CMK (cell line): ENCODE measurements at places on chromosomes 12 and 14.

DNA sequence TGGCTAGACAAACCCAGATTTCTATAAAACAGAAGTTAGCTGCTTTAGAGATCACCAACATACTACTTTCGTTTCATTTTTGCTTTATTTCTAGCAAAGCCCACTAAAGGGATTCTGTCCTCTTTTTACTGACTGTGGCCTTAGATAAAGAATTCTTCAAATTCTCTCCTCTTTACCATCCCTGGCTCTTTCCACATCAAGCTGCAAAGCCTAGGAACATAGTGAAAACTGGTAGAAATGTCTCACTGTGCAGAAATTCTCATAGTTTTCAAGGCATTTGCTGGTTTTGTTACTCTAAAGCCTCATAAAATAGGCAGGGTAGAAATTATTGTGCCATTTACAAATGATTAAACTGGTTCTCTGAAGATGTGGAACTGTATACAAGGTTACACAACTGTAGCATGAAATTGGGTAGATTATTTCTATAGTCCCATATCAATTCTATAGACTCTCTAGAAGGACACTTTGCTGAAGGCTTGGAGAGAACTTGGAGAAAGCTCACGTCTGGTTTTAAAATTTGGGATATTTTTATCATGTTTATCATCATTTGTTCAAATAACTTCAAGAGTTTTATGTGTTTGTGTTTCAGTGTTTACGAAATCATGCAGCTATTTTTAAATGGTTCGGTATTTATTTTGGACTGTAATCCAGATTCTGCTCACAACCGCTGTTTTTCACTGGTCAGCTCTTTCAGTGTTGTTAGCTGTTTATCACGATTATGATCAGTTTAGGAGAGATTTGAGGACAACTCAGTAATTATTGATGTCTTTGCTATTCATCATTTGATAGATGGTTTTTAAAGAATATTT, 36.7 kb upstream of the CSRP2 start:
- no peak for DNase-seq

- DNase-seq: no peak
These were observed 154.3 kb downstream of the CEP83 start for GRCh38 chr12:94305130-94305957.

DNA sequence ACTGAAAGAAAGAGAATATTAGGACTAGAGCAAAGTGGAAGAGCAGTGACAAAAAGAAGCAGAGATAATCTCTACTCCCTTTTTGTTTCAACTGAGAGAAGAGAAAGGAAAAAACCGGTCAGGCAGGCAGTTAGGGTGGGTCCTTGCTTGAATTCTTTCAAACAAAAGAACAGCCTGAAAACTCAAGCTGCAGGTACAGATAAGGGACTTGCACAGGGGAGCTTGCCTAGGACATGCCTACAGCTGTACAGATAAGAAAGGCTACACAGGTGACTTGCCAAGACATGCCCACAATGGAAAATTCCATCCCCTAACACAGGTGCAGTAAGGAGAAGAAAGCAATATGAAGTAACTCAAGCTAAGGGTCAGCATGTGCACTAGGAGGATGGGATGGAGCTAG, 532.2 kb upstream of the MIS18BP1 start:
- no peak for DNase-seq

DNA sequence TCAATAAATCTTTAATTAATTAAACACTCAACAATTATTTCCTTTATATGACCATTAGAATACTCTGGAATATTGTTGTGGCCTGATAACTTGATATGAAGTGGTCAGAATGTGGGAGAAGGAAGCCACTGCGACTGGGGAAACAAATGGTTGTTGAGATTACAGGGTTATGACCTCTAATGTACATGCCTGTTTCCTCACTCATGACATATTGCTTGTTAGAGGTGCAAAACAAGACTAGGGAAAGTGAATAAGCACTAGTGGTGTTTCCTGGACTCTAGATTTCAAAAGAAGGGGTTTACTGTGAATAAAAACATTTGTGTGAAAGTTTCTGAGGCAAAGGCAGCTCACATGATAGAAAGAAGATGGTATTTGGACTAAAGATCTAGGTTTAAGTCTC, 53.3 kb downstream of the STAB2 start:
- DNase-seq: peak; percentile 11

DNA sequence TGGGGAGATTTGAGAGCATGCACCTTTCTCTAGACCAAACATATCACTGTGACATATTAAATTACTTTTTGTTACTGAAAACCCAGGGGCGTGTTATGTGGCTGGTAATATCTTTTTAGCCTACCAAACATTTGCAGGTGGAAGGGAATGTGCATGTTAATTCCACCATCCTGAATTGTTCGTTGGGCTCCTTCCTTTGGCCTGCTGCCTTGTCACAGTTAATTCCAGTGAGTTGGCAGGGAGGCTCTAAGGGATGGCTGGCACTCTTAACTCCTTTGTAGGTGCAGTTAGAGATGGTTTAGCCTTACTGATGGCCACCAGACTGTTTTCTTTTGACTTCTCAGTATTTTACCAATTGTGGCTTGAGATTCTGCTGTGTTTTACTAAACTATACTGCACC, 64.5 kb downstream of the DIP2B start:
- no peak for DNase-seq

DNA sequence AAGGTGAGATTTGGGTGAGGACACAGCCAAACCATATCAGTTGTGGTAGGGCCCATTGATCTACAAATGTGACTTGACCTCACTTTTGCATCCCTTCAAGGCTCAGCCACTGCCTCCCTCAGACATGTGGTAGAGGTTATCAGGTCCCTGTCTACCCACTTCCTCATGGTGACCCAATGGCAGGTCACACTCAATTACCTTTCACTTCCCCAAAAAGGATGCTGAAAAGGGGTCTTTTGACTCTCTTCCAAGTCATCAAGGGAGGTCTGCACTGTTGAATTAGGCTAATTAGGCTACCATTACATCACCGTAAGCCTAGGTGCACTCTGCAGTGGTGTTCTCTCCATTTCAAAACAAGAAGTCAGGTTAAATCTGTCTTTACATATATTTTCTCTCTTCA, 22.6 kb upstream of the DRAM1 start:
- DNase-seq: no peak

- DNase-seq: no peak
These were observed 516.5 kb upstream of the MGAT4C start for GRCh38 chr12:86772696-86773095.

DNA sequence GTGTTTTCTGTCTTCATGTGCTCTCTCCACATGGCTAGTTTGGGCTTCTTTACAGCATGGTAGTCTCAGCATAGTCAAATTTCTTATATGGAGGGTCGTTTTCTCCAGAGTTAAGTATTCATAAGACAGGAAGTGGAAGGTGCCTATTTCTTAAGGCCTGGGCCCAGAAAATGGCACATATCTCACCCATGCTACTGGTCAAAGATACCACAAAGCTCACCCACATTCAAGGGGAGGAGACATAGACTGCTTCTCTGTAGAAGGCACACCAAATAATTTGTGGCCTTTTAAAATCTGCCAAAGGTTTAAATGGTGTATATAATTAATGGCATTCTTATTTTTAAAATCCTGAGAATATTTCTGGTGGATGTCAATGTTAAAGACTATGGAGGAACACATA, 44.8 kb downstream of the CCDC91 start:
- DNase-seq: no peak

DNA sequence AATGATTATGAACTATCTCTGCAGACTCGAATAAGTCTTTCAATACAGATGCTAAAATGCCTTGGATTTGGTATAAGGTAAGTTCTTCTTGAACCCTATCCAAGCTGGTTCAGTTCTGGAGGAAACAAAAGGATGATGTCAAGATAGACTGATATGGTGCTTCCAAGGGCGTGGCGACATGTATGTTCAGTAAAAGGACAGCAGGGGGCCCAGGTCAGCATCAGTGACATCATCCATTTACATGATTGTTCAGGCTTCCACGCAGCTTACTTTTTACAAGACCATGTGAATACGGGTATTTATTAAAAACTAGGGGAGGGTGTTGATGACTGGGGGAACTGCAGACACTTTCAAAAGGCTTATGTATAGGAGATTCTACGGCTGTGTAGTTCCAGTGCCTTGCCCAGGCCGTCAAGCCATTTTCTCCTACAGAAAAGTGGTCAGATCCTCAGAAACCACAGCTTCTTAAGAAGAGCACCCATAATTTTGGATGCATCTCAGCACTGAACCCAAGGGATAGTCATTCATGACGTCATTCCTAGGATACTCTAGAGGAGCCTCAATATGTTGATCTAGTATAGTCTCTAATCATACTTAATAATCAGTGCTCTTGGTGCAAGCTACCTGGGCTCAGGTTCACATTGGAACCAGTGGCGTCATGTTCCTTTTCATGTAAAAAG, 527.7 kb downstream of the FUT8 start:
- DNase-seq: no peak

DNA sequence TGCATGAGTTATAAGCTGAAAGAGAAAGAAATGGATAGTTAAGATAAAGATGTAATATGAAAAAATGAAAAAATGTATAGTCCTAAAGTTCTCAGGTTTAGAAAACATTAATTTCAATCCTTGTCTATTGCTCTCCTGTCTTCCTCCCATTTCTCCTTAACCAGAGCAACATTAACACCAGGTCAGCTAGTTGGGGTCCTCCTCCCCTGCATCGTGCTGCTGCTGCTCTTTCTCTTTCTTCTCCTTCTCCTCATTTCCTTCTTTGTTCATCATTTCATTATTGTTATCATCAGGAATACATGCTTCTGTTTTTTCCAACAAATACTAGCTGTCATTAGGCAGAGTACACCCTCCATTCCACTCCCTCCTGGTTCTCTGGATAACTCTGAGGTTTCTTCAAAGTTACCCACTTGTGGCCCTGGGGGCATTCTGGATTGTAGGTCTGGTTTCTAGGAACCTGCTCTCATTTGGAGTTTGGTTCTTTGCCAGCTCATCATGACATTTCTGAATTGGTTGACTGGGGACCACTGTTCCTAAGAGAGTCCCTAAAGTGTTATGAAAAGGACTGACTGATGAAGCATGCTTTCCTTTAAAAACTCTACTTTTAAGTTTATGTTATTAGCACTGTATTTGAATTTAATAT, 17.0 kb downstream of the ACSS3 start:
- no peak for DNase-seq

GRCh38 chr12:76569685-76570604, 10.4 kb upstream of the OSBPL8 start:
- no peak for DNase-seq

GRCh38 chr14:106094654-106095189, 568.3 kb downstream of the TMEM121 start:
- DNase-seq: no peak

GRCh38 chr12:2482938-2483660, 311.7 kb upstream of the FKBP4 start:
- no peak for DNase-seq

- no peak for DNase-seq
These were observed 47.4 kb downstream of the AMN start for GRCh38 chr14:102969901-102970300.

- DNase-seq: no peak
These were observed 22.3 kb downstream of the DLK1 start for GRCh38 chr14:100748944-100749343.

DNA sequence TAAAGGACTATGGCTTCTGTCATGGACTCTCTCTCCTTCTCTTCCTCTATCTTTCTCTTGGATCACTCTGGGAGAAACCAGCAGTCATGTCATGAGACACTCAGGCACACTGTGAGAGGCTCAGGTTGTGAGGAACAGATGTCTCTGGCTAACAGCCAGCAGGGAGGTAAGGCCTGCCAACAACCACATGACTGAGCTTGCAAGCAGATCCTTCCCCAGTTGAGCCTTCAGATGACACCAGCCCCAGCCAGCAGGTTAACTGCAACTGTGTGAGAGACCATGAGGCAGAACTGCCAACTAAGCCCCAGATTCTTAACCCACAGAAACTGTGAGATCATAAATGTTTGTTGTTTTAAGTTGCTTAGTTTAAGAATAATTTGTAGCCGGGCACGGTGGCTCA, 90.6 kb downstream of the VCPKMT start:
- DNase-seq: no peak

GRCh38 chr12:103011974-103012763, 54.7 kb downstream of the ASCL1 start:
- no peak for DNase-seq

- DNase-seq: no peak
These were observed 291.5 kb upstream of the SRRM4 start for GRCh38 chr12:118689793-118690192.

DNA sequence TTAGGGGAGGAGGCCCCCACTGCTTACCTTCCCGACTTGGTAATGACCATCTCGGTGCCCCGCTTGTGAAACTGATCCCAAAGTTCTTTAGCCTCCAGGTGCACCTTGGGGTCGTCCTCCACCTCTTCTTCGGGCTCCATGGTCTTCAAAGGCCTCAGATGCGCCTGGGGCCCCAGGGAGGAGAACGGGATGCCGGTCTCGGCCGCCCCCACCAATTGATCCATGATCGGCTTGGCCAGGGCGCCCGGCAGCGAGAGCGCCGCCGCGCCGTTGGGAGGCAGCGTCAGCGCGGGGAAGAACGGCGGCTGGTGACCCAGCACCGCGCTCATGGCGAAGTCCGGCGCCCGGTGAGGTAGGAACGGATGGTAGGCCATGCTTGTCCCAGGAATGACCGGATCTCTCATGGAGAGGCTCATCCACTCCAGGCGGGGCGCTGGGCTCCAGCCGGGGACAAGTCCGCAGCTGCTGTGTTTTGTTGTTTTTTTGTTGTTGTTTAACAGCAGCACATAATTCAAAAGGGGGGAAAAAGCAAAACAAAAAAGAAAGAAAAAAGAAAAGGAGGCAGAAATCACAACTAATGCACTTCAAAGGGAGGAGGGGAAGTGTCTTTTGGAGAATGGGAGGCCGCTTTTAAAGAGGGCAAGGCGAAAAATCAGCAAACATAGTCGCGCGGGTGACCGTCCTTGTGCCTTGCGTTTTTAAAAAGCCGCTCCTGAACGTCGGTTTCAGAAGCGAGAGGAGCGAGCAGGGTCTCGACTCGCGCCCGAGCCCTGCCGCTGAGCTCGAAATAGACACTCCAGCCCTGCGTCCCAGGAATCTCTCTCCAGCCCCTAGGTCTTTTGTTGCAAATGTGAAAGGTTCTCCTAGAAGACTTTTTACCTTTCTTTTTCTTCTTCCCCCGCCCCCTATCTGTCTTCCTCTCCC, 928 bp downstream of the TBX3 start:
- DNase-seq: no peak

DNA sequence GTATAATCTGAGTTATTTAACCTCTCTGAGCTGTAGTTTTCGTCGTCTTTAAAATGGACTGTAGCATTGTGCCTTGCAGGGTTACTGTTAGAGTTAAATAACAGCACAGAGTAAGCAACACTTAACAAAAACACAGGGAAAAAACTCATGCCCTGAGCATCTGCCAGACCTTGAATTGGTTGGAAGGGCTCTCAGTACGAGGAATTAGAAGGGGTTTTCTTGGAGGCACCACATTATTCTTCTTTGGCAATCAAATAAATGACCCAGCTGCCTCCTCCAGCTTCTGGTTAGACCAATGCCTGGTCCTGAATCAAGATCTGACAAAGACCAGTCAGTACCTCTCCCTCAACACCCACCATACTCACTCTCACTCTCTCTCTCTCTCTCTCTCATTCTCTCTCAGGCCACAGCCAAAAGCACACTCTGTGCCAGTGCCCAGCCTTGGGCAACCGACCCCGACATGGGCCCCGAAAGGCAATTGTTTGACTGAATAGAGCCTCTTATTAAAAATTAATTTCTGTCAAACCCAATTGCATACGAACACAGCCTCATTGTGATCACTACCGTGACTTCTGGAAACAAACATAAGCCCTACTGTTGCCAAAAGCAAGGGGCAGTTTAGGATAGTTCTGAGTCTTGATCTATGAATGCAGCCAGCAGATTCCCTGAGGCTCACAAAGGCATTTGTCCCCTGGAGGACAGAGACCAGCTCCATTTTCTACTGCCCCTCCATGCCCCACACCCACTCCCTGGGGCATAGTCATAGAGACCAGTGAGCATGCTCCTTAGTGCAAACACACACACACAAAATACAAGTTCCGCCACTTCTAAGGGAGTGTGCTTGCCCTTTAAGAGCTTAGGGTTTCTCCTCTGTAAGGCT, 23.9 kb downstream of the DUSP6 start:
- DNase-seq: no peak
